ENCODE measurements at places on chromosomes 11 and 22.

GRCh38 chr11:121385688-121386087, 66.4 kb upstream of the SORL1 start:
- no peak for DNase-seq

GRCh38 chr11:115383431-115383830, 120.8 kb downstream of the CADM1 start:
- DNase-seq, result no peak

DNA sequence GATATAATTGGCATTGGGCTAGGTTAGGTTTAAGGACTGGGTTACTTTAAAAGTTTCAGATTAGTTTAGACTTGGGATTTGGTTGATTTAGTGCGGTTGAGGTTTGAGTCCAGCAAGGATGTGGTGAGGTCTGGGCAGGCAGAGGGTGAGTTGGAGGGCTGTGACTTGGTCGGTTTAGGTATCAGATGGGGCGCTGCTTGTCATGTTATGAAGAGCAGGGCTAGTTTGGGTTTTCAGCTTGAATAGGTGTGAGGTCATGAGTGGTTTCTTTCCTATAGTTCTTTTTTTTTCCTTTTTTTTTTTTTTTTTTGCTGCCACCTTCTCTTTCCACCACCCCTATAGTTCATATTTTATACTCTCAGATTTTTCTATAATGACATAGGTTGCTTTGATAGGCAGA, 4.8 kb downstream of the CLCF1 start:
- no peak for DNase-seq

GRCh38 chr11:130037058-130037457, 32.6 kb upstream of the APLP2 start:
- no peak for DNase-seq

GRCh38 chr11:57770793-57771192, 9.2 kb downstream of the CTNND1 start:
- DNase-seq, result no peak

DNA sequence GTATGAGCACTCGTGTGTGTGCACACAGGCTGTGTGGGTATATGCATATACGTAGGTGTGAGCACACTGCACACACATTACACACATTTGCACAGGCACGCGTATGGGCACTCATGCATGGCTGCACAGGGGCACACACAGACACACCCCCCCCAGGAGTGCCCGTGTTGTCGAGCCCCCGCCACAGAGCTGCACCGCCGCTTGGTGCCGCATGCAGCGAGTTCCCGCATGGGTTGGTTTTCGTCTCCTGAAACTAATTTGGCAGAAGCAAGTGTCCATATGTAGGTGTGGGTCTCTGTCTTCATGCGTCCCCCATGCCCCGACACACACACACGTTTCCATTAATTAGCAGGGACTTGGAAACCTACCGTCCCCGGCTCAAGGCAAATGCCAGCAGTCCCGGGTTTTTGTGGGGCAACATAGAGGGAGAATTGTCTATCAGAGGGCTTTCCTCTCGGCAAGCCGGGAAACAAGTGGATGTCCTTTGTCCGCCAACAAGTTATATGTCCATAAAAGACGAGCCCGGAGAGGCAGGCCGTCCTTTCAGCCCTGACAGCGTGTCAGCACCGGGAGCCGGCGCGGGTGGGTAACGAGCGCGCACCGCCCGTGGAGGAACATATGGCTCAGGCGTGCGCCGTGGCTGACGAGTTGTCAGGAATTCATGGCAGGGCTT, 1291.7 kb downstream of the BRD1 start:
- no peak for DNase-seq
